Activated T-cell treated with anti-CD3 and anti-CD28 coated beads for 24 hours (primary cell): ENCODE measurements at places on chromosomes 5 and 9.

- DNase-seq: no peak
These were observed 142.9 kb downstream of the PLK2 start for GRCh38 chr5:58317009-58317408.

- no peak for DNase-seq
These were observed 714 bp upstream of the CETN3 start for GRCh38 chr5:90410178-90410762.

GRCh38 chr9:135589596-135590485, 28.3 kb downstream of the PAEP start:
- DNase-seq: no peak

DNA sequence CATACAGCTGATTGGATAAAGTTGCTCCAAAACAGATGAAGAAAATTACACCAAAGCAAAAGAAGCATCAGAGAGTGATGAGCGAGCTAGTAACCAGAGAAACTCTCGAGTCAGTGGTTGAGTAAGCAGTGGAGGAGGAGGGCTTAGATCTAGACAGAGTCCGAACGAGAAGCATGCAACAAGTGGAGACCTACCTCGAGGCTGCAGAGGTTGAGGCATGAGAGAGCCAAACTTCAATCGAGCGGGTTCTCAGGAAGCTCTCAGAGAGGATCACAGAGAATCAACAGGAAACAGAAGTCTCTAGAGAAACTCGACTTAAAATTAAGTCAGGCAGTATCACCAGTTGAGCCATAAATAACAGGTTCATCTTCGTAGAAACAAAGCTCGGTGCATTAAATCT, 6.1 kb downstream of the RUSC2 start:
- no peak for DNase-seq

- DNase-seq: no peak
These were observed 38.6 kb upstream of the PITX1 start for GRCh38 chr5:135072387-135073281.

GRCh38 chr5:146669656-146670055, 153.7 kb upstream of the GPR151 start:
- DNase-seq: no peak

- DNase-seq: no peak
These were observed 9.2 kb upstream of the TEX53 start for GRCh38 chr9:114666851-114667250.

GRCh38 chr9:73577848-73578247, 426.2 kb downstream of the ANXA1 start:
- no peak for DNase-seq

DNA sequence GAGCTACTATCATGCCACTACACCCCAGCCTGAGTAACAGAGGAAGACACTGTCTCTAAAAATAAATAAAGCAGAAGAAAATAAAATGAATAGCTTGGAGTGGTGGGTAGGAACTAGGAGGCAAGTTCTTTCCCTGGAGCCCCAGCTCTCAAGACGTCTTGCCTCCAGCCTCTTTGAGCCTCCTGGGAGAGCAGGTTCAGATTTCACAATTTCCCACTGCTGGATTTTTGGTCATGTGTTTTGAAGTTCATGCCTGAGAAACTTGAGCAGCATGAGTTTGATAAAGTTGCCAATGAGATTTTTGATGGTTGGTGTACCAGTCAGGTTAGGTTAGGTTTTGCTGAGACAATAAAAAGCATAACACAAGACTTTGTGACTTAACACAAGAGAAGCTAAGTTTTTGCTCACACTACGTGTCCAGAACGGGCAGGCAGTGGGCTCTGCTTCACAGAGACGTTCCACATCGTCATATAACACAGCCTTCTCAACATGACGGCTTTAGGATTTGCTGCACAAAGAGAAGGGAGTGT, 4.1 kb upstream of the CCDC69 start:
- DNase-seq: no peak

- no peak for DNase-seq
These were observed 252.8 kb downstream of the PSAT1 start for GRCh38 chr9:78549711-78550110.

DNA sequence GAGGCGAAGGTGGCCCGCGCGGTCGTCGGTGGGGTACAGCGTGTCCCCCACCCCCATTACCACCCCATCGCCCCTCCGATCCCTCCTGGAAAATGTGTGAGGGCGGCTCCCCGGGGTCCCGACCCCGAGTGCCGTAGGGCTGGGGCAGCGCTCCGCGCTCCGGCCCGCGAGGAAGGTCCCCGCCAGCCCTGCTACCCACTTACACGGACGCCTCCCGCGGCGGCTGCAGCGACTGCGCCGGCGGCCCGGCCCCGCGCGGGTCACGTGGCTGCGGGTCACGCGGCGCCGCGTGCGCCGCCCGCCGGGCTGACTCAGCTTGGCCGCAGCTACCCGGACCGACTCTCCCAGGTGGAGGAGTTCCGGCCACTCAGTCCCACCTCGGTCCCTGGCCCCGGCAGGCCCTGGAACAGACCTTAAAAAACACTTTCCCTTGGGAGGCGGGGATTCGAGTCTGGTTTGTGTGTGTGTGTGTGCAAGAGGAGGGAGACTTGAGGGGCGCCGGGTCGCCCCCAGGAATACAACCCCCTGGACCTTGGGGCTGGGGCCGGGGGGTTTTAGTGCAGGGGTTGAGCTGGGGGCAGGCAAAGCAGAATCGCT, at the start of gene GNPDA1:
GNPDA1 (minus strand) TSS at position 236 of the 597 bp plus-strand sequence. CDS start 992 bp downstream, outside the sequence.
- peak; percentile 64 for DNase-seq

- no peak for DNase-seq
These were observed 67.7 kb upstream of the GOLGA1 start for GRCh38 chr9:125008599-125008998.

GRCh38 chr5:67047160-67047559, 149.4 kb downstream of the CD180 start:
- no peak for DNase-seq

- DNase-seq: no peak
These were observed 6.8 kb downstream of the TTC39B start for GRCh38 chr9:15300218-15300617.
